ENCODE measurements at places on chromosomes 7 and 10.

DNA sequence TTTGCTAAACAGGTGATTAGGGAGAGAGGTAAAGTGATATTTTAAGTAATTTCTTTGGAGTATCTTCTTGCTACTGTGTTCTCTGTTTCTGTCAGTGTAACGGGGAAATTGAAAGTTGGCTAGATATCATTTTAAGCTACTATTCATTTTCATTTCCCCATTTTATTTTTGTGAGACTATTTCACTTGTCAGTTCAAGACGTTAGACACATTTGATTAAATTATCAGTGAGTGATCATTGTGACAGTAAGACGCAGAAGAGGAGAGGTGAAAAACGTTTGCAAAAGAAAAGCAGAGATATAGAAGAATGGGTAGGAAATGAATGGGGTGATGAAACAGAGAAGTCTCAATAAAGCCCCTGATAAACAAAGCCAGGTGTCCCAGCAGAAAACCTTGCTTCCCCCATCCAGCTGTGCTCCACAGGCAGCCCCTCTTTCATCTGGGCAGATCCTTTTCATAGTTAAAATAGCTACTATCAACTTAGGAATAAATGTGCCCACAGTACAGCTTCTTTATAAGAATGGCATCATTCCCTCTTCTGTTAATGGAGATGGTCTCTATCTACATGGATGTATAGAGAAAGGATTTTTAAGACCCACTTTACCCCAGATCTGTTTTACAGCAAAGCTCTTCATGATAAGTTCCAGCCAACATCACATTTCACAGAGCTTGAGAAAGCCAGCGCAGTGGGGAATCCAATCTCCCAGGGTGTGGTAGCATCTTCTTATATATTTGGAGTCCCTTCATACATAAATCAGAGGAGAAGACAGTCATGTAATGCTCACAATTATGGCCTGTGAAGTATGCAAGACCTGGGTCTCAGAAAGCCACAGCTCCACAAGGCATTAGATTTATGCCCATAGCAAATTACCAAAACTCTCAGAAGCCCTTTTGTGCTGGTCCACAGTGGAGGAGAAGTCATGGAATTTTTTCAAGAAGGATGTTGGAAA lies 138.1 kb upstream of the ITGB1 start:
- no peak for DNase-seq

- no peak for DNase-seq
Observed at GRCh38 chr10:129491123-129491734, 24.2 kb downstream of the MGMT start.

DNA sequence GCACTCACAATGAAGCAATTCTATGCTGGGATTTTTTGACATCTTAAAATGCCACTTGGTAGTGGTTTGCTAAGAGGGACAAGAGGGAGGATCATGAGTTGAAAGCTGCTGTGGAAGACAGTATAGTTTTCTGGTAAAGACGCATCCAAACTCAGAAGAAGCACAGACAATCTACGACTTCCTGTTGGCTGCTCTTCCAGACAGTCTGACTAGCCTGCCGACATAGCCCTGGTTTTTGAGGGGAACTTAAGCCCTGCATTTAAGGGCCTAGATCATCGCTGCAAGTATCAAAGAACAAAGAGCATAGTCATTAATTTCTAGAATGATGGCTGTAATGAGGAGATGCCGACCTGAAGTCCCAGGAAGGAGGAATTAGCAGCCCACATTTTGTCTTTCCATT lies 99.9 kb upstream of the IKZF1 start:
- DNase-seq = no peak

DNA sequence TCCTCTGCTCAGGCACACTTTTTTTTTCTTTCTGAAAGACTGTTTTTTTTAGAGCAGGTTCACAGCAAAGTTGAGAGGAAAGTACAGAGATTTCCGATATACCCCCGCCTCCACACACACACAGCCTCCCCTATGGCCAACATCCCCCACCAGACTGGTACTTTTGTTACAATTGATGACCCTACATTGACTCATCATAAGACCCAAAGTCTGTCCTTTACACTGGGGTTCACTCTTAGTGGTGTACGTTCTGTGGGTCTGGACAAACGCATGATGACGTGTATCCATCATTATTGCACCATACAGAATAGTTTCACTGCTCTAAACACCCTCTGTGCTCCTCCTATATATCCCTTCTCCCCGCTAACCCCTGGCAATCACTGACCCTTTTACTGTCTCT lies 107.7 kb downstream of the RBM20 start:
- DNase-seq = no peak

GRCh38 chr7:55078465-55079372 lies 59.9 kb downstream of the EGFR start:
- no peak for DNase-seq

DNA sequence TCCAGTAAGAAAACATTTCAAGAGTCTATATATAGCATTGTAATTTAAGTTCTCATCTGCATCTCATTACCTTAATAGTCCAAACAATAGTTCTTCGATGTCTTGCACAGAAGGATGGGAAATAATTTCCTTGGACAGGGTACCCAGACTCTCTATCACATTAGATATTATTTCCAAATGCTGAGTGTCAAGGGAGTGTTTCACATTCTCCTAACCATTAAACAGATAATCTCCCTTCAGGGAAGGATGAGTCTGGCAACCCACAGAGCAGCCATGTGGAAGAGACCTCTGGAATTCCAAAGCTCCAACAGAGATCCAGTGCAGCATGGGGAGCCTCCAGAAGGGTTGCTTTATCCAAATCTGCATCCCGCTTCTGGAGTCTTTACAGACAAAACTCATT lies 89.6 kb downstream of the FZD1 start:
- no peak for DNase-seq

- DNase-seq = no peak
Observed at GRCh38 chr7:34385384-34385783, 272.6 kb upstream of the NPSR1 start.

DNA sequence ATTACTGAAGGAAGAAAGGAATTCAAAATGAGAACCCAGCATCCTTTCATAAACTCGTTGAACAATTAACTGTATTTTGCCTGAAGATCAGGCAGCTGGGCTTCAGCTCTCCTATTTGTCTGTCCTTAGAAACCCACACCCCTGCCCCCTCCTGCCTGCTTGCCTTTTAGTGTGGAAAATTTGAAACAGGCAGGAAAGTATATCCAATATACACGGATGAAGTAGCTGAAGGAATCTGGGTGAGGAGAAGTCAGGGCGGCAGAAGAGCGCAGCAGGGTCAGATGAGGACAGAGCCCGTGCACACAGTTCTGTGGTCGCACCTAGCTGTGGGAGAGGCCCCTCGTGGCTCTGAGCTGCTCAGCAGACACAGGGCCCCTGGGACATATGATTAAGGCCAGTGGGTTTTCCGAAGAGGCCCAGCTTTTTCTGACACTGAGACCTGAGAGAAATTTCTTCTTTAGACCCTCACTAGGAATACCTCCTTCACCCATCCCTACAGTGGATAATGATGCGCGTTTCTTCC lies 87.9 kb downstream of the ACTR3B start:
- no peak for DNase-seq
